ENCODE measurements at places on chromosomes 11 and 22.

DNA sequence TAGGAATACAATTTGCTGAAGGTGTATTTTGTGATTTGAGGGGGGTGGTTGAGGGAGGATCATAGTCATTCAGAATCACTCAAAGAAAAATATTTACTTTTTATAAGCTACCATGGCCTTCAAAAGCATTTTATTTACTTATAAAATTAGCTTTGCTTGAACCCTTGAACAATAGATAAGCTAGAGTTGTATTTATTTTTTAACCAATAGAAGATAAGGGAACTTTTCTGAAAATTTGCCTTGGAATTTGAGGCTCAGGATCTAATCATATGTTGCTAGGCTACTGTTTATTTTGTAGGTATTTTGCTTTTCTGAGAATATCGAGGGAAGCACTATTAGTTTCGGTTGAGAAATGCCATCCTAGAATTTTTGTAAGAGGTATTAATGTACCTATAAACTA lies 82.1 kb downstream of the EMSY start:
- DNase-seq = no peak

GRCh38 chr11:47299078-47299477 lies 29.1 kb downstream of the MADD start:
- DNase-seq = no peak

DNA sequence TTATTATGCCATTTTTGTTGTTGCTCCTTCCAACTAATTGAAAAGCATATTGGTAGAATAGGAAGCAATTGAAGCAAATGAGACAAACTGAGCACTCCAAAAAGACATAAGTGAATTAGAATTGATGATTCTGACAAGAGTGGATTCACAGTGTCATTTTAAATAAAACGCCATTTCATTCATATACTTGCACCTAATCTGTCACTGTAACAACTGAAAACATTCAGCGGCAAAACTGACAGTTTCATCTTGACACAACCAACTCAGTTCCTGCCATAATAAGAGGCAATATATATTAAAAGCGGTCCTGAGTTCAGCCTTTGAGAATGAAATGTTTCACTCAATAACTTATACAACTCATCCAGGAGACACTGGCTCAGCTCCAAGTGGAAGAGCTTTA lies 306.8 kb downstream of the CNTN5 start:
- DNase-seq = no peak

GRCh38 chr11:18105086-18105801 lies 638 bp downstream of the SAAL1 start:
- no peak for DNase-seq

DNA sequence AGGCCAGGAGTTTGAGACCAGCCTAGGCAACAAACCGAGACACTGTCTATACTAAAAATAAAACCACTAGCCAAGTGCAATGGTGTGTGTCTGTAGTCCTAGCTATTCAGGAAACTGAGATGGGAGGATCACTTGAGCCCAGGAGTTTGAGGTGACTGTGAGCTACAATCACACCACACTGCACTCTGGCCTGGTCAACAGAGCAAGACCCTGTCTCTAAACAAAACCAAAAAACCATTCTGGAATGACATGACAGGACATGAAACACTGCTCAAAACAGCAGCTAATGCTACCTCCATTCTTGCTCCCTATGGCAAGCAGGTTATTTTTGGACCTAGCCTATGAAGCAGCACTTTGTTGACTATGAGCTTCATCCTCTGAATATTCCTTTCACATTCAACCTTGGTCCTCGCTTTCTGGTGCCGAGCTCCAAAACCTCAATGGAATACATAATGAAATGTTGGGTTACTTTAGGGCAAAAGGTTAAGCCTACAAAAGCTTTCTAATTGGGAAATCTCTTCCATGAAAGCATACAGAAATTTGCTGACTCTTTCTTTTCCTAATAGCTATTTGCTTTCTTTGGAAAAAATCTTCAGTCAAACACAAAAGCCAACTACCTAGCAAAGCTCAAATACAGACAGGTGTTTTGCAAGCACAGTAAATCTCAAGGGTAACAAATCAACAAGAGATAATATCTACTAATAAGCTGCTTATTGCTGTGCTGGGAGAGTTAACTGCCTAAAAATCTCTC lies 21.1 kb downstream of the SIK3 start:
- no peak for DNase-seq

DNA sequence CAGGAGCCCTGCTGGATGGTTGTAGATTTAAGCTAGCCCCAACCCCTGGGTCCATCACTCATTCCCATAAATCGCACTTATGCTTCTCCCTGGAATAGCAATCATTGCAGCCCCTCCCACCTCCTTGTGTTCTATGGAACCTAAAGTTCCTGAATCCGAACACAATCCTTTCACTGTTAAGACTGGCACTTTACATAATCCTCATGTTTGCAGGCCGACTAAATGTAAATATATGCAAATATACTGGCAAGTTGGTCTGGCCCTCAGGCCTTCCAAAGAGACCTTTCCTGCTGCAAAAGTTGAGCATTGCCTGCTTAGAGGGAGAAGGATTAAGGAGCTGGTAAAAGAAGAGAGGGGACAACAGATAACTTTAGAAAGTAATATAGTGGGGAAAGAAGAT lies 892.9 kb downstream of the OPCML start:
- DNase-seq = no peak

All from stimulated activated CD4-positive, alpha-beta T cell treated with anti-CD3 and anti-CD28 coated beads, Interleukin-4, amount 100 ng/mL, for 48 hours (primary cell).